BJ (cell line): ENCODE measurements at places on chromosomes 3 and 15.

DNA sequence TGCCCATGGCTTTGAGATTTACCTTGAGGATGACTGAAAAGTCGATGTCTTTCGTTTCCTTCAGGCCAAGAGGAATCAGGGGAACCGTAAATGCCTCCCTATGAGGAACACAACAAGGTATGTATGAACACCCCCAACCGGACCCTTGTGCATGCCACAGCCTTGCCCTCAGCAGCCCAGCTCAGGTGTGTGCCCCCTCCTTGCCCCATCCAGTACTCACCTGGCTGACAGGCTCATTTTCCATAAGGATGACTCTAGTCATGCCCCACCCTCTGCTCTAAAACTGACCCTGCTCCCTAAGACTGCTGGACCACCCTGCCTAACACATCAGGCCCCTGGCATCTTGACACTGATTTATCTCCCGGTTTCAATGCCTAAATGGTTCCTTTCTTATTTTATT lies 270.0 kb downstream of the GOLGA6L6 start:
- DNase-seq, result no peak

GRCh38 chr3:137110392-137110996 lies 152.7 kb downstream of the IL20RB start:
- no peak for DNase-seq

DNA sequence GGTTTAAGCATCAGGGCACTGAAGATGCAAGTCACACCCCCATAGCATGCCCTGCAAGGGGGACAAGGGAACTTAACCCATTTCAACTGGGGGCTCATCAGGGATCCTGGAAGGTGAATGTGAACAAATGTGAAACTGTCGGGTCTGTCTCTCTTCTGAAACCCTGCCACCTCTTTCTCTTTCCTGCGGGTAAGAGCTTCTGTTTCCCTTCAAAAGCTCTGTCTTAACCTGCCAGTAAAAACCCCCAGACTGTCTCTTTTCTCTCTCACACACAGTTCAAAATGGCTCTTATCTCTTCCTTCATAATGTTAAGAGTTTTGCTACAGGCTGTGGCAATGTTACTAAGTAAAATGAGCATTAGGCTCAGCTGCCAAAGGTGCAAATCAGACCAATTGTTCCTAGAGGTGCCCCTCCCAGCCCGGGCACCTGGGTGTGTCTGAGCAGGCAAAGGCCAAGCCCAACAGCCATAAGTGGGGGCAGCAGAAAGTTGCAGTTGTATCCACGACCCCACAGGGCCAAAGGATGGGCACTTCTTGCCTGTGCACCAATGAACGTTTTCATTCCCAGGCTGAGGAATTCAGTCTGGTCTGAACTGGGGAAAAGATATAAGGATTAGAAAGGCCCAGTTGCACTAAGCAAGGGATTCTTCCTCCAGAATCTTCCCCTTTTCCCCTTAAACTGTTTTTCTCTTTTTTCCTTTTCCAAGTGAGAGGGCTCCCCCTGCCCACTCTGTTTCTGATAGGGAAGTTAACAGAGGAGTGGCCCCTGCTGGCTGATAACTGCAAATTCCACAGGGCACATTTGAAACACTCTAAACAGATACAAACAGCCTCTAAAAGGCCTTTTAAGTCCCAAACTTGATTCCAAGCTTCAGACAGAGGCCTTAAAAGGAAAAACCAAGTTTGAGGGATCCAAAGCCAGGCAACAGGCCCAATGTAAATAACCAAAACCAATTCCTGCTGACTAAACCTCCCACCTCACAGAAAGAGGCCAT lies 113.8 kb upstream of the EPHA6 start:
- no peak for DNase-seq

- DNase-seq, result no peak
Measured at GRCh38 chr3:26273196-26273595, 349.4 kb upstream of the LRRC3B start.

GRCh38 chr3:184608209-184608608 lies 46.6 kb downstream of the EPHB3 start:
- DNase-seq, result no peak

GRCh38 chr3:126103121-126104027 lies 19.4 kb upstream of the SLC41A3 start:
- DNase-seq, result no peak

DNA sequence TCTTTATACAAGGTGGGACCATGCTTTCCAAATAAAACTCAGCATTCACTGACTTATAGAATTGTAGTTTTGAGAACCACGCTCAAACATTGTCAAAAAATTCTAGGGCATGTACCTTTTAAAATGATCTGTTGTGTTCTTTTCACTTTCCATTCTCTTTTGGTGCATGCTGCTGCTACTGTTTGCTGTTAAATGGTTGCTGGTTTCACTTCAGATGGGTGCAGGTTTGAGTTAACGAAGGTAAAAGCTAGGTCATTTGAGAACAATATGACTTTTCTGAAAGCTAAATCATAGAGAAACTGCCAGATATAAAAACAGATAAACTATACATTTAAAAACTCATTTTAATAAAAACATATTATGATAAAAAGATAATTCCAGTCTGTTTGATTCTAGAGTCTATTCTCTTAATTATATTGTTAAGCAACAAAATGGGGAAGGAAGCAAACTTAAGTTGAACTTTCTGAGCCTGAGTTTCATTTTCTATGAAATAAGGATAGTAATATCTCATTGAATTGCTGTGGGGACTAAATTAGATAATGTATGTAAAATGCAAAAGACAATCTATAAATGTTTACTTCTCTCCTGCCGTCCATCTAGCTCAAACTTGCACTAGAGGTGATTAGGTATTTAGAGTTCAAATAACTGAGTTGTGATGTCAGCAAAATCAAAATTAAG lies 82.4 kb downstream of the OXSM start:
- DNase-seq, result no peak

DNA sequence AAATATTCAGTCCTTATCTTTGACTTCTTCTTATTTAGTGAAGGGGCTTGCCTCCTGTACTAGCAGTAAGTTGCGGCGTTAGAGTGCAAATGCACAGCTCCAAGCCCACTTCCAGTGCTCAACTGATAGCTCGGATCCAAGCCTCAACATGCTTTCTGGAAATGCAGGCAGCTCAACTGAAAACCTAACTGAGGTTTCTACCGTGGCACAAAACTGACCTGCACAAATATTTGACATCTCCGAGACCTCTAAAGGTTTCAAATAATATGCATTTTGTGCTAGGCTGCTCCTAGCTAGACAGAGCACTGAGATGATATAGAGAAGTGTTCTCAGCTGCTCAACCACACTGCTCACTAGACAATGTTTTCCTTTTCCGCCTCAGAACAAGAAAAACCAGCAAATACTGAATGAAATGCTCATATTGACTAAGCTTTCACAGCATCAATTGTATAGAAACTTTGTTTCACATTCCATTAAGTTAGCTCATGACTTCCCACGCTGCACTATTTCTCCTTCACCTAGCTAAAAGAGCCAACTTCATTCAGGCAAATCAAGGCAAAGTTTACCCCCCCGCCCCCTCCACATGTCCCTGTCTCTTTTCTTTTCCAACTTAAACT lies 822 bp downstream of the ZNF385D start:
- no peak for DNase-seq

DNA sequence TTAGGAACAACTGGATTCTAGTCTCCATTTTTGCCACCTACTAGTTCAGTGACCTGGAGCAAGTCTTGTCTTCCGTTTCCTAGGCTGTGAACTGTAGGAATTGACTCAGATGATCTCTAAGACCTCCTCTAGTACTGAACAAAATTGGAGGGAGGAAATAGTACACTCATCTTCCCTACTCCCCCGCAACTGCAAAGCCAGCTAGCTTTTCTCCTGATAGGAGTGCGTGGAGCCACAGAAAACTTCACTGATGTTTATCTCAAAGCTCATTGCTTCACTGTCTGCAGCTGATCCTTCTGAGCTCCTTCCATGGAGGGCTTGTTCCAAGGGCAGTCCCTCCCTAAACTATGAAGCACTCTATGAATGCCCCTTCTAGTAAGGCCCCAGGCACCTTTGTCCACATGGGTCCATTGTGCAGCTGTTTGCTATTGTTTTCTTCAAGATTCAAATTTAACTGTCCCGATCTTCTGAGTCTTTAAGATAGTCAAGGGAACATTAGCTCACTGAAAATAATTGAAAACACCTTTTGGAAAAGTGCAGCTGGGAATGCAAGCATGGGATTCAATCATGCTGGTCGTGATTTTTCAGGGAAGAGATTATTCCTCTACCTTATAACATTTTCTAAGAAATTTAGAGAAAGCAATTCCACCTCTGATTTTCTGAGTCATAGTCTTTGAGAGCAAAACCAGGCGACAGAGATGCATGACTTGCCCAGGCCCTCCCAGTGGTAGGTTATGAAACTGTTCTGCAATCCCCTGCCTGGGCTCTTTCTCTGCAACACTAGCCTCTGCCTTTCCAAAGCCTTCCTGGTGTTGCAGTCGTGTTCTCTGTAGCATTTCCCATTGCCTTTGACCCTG lies 24.3 kb downstream of the FILIP1L start:
- DNase-seq, result no peak

DNA sequence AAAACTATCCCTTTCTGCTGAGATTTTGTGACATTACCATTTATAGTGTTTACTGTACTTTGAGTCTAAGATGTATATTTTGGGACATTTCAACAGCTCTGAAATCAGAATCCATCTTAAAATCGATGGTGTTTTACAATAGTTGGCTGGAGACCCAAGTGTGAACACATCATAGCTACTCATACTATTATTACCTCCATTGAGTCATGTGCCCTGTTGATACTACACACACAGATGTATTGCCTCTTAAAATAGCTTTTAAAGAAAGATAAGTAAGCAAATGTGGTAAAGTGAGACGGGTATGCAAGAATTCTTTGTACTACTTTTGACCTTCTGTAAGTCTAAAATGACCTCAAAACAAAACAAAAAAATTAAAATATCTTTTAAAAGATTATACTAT lies 6.7 kb downstream of the LMOD3 start:
- no peak for DNase-seq

- DNase-seq, result no peak
Measured at GRCh38 chr3:39980781-39981180, 171.4 kb downstream of the MYRIP start.

- no peak for DNase-seq
Measured at GRCh38 chr3:98984024-98984423, 82.5 kb upstream of the DCBLD2 start.

GRCh38 chr3:58697561-58697960 lies 31.0 kb upstream of the FAM3D start:
- DNase-seq, result no peak
